RKO (cell line): ENCODE measurements at places on chromosomes 12 and 14.

- peak; percentile 56 for DNase-seq
These were observed 908.6 kb upstream of the MDGA2 start for GRCh38 chr14:48584031-48584430.

- DNase-seq: peak; percentile 3
These were observed 1165.4 kb downstream of the TMEM121 start for GRCh38 chr14:106691601-106692291.

- DNase-seq: peak; percentile 49
These were observed 891.1 kb downstream of the TMEM121 start for GRCh38 chr14:106417224-106418049.

- DNase-seq: no peak
These were observed 30.0 kb upstream of the STK38L start for GRCh38 chr12:27213830-27214787.

DNA sequence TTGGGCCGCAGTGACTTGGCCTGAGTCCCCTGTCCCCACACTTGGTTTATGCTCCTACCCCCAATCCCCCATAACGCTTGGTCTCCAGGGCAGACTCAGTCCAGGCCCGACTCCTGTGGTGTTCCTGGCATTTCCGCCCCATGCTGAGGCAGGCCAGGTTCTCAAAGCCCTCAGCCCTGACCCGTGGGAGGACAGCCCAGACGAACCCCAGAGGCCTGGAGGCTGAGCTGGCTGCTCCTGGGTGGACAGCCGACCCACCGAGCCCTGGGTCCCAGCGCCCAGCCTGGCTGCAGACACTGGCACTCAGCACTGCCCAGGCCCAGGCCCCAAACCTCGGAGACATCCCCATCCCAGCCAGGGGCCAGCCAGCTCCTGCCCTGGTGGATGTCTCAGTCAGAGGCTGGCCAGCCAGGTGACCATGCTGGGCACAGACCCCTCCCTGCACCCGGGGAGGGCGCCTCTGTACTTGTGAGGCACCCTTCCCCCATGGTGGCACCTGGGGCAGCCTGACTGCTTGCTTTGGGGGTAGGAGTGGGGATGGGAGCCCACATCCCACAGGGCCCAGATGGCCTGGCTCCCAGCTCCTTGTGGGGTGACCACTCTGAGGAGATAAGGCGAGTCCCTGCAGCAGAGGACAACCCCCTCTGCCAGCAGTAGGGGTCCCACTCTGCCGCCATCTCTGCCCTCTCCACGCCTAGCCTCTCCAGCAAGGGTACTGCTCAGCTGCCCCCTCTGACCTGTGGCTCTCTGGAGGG, 1.4 kb downstream of the PLD4 start:
- DNase-seq: no peak

GRCh38 chr12:54148560-54149429, 40.0 kb downstream of the SMUG1 start:
- no peak for DNase-seq

GRCh38 chr12:75505706-75506312, 5.6 kb downstream of the KRR1 start:
- peak; percentile 77 for DNase-seq

- DNase-seq: no peak
These were observed 521.2 kb downstream of the MED13L start for GRCh38 chr12:115756271-115756670.

GRCh38 chr12:27971606-27972005, 927 bp downstream of the PTHLH start:
- no peak for DNase-seq

DNA sequence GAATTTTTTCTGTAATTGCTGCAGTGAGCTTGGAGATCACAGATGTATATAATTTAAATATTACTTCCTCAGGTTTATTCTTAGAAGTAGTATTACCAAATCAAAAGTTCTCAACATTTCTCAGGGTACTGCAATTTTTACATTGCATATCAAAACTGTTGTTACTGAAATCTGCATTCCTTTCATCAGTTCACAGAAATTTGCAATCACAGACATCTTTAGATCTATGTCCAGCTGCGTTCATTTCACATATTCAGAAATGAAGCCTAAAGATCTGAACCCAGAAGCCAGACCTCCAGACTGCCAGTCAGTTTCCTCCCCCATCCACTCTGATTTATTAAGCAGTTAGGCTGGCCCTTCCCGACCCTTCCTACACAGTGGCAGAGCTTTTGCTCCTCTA, 18.2 kb upstream of the IFT81 start:
- DNase-seq: no peak

GRCh38 chr14:73744874-73745529, 30.8 kb upstream of the PNMA1 start:
- DNase-seq: no peak

DNA sequence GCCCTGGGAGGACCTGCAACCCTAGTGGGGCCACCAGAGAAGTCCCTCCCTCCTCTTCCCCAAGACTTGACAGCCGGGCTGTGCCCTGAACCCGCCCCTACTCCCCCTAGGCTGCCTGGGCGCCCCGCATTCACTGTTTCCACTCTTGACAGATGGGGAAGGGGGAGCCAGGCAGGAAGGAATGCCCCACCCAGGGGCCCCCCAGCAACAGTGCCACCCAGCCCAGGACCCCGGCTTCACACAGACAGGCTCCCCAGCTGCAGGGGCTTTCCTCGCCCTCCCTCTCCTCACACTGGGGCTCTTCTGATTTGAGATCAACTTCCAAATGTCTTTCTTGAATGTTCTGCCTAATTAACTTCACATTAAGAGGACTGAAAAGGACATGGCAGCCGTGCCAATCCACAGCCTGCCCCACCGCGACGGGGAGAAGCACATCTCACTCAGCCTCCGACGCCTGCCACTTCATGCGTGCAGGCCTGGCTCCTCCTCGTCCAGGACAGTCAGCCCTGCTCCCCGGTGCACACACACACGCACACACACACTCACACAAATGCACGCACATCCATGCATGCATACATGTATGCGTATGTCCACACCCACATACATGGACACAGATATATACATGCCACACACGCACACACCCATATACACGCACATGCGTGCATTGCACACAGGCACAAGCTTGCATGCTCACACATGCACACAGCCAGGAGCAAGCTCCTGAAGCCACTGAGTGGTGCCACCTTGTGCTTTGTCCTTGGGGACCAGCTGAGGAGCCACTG, 19.6 kb upstream of the C14orf180 start:
- DNase-seq: no peak

GRCh38 chr12:128684352-128684751, 139.4 kb downstream of the SLC15A4 start:
- DNase-seq: no peak

DNA sequence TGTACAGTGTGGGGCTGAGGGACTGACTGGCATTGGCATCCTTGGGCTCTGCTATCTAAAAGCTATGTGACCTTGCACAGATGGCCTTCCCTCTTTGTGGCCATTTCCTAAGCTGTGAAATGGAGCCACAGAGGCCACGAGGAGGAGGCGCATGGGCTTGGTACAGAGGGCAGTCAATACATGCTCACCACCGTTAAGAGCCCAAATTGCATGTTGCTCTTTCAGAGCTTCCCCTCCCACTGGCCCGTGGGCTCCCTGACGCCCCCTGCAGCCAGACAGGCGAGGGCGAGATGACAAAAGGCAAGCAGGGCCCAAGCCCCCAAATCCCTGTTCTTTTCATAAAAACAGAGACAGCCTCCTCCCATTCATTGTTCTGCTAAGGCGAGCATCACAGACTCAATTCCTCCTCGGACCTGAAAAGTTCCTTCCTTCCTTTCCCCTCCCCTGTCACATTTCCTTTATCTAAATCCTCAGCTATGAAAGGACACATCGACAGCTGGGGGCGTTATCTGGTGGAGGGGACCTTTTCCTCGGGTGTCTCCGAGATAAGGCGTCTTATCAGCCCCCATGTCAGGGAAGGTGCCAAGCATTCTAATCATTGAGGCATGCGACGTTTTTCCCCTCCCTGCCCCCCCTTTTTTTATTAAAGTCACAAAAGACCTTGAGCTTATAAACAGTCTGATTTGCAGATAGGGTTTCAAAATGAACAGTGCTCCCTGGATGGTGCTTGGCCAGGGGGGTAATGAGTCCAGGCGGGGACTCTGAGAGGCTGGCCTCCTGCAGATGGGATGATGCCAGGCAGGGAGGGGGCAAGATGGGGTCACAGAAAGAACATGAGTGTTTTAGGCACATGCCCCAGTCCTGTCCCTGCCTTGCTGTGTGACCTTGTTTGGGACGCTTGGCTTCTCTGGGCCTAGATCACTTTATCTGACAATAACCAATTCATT, 26.4 kb downstream of the FAM222A start:
- no peak for DNase-seq
